Trophoblast cell (in vitro differentiated cells and primary cell): ENCODE measurements at places on chromosomes 7 and 10.

DNA sequence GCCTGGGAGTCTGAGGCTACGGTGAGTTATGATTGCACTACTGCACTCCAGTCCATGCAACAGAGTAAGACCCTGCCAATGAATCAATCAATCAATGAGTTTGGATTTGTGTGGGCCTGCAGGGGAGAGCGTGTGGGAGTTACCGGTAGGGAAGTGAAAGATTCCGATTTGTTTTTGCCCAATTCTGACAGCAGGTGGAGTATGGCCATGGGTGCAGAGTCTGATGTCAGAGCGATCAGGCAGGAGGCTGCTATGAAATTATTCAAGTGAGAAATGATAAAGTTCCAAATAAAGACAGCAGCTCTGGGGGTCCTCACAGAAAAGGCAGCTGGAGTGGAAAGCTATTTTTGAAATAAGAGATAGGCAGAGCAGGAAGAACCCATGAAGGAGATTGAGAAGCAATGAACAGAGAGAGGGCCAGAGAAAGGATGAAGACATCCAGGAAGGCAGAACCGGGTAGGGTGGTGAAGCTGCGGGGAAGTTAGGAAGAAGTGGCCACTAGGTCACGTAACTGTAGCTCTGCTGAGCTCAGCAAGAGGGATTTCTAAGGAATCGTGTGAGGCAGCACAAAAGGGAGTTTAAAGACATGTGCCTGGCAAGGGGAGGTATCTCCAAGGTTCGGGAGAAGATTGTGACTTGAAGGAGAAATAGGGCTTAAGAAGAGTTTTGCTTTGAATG is 93.7 kb upstream of the NMT2 start:
- DNase-seq = no peak

DNA sequence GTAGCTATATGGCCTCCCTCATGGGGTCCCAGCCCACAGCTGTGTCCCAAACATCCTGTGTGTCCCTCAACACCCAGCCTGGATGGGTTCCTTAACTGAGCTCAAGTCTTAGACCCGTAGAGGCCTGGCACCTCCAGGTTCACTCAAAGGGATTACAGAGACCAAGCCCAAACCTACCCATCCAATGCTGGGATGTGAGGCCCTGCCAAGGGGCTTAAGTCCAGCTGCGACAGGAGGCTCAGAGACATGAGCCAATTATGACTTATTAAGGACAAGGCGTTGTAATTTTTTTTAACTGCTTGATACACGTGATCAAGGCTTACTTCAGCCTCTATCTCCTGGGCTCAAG is 105.6 kb upstream of the RET start:
- DNase-seq = no peak

GRCh38 chr10:127694580-127695193 is 42.3 kb upstream of the FOXI2 start:
- DNase-seq = peak; percentile 14

DNA sequence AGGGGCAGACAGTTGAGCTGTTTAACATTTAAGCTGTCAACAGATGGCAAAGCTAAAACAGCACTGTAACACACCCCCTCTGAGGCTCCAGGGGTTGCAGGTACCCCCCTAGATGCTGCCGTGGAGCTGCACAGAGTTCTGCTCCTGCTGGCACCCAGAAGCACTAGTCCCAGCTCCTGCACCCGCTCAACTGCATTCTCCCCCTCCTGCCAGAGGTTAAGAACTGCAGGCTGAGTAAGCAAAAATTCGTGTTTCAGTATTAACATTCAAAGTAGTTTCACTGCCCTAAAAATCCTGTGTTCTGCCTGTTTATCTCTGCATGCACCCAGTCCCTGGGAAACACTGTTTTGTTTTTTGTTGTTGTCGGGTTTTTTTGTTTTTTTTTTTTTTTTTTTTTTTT is 790.8 kb upstream of the KCND2 start:
- DNase-seq = peak; percentile 31

GRCh38 chr10:103800789-103801540 is 54.4 kb downstream of the SH3PXD2A start:
- peak; percentile 52 for DNase-seq

DNA sequence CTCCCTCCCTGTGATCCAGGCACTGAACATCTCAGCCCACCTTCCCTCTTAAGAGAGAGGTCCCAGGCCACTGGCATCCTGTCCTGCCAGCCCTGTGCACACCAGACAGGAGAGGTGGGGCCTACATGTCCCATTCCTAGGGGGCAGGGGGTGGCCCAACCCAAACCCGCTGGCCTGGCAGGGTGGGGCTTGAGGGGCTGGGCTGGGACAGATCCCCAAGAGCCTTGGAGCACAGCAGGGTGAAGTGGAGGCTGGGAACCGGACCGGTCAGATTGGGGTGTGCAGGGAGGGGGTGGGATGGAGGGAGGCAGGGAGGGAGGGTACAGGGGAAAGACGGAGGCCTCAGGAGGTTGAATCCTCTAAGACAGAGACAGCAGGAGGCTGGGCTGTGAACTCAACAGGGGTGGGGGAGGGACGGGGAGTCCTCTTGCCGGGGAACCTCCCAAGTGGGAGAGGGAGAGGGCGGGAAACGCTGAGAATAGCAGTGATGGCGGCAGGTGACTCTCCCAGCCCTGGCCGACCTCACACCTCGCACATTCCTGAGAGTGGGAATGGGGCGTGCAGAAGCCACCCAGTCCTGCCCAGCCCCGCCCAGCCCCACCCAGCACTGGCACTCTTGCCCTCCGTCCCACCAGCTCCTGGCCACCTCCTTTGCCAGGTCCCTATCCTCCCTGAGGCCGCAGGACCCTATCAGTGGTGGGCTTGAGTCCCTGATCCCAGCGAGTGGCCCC is 6.7 kb downstream of the TSC22D4 start:
- DNase-seq = no peak

DNA sequence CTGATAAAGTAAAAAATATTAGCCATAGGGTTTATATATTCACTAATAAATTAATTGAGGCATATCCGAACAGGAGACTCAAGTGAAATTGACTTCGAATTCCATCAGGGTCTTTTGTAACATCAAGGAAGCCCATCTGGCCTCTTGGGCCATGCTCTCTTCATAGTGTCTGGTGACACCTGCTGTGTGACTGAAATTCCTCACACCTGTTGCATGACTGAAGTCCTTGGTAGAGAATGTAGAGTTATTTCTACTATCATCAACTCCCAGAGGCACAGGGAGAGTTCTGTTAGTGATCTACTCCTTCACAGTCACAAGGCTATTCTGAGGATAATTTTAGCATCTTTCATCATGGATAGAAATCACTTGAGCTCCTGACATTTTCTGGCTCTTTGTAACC is 138.3 kb upstream of the LSM8 start:
- no peak for DNase-seq

DNA sequence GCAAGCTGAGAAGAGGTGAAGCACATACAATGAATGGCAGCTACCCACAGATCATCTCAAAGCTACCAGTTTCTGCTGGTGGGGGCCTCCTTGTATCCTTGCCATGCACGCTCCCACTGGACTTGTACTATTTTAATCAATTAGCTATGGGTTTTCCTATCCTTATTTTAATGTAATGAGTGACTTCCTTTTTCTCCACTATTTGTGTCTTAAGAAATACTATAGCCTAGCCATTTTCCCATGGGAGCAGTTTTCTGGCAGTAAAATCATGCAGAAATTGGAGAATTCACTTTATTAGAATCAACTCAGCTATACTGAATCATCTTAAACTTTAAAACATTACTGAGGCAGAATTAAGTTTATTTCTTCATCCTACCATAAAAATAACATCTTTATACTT is 73.5 kb downstream of the CTNNA3 start:
- no peak for DNase-seq

DNA sequence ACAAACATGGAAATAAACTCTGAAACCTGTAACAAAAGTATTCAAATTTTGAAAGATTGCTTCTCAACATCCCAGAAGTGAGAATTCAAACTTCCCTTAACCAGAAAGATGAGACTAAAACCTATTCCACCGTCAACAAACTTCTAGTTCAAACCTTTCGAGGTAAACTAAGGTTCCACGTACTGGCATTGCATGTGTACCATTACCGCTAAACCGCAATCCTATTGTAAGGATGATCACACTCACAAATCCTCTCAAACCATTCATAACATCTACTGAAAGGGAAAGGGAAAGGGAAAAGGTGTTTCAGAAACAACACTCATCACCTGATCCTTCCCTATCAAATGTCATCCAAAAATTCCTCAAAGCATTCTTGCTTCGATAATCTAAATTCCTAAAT is 3.1 kb downstream of the SMURF1 start:
- no peak for DNase-seq

DNA sequence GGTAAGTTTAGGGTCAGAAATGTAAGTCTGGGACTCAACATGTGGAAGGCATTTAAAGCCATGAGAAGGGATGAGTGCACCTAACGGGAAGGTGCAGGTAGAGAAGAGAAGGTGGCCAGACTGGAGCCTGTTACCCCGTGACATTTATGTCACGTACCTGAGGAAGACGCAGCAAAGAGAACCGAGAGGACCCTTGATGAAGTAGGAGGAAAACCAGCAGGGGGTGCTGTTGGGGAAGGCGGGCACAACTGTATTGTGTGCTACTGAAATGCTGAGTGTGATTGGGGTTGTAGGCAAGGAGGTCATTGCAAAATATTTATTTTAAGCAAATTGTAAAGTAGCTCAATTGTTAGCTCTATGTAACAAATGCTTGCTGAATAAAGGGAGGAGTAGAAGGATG is 338.2 kb upstream of the PRKCQ start:
- DNase-seq = peak; percentile 51

- DNase-seq = no peak
These were observed 426.5 kb upstream of the NFE2L3 start for GRCh38 chr7:25725451-25725850.

- DNase-seq = peak; percentile 65
These were observed 167.5 kb downstream of the NRF1 start for GRCh38 chr7:129778770-129779601.

- no peak for DNase-seq
These were observed 23.4 kb upstream of the ABCB4 start for GRCh38 chr7:87498893-87499292.

DNA sequence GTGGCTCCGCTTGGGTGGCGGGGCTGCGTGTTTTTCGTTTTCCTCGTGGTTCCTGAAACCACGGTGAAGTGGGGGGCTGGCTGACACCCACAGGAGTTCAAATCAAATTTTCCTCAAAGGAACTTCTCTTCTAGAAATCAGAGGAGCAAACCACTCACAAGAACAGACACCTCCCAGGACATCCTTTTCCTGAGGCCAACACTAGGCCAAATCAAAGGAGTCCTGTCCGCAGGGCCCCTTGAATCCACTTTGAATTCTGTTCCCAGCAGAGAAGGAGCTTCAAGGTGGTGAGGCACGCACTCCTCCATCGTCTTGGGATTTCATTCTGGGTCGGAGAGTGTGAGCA is 29.9 kb upstream of the ZNF273 start:
- no peak for DNase-seq

- no peak for DNase-seq
These were observed 238.4 kb downstream of the ARHGAP21 start for GRCh38 chr10:24485304-24485703.

- DNase-seq = no peak
These were observed 64.9 kb downstream of the MCU start for GRCh38 chr10:72756674-72757385.

DNA sequence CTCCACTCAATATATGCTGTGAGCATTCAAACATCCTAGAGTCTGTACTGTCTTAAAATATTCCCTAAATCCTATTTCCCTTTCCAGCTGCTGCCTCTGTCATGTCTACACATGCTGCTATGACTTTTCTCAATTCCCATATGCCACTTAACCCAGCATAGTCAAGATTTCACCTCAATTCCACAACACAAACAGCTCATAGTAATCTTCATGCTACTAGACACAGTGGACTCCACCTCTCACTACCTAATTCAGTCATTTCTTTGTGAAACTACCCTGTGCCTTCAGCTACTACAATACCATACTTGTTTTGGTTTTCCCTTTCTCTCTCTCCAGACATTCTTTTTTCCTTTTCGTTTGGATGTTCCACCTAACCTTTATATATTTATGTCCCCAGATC is 45.5 kb downstream of the GSAP start:
- DNase-seq = no peak

DNA sequence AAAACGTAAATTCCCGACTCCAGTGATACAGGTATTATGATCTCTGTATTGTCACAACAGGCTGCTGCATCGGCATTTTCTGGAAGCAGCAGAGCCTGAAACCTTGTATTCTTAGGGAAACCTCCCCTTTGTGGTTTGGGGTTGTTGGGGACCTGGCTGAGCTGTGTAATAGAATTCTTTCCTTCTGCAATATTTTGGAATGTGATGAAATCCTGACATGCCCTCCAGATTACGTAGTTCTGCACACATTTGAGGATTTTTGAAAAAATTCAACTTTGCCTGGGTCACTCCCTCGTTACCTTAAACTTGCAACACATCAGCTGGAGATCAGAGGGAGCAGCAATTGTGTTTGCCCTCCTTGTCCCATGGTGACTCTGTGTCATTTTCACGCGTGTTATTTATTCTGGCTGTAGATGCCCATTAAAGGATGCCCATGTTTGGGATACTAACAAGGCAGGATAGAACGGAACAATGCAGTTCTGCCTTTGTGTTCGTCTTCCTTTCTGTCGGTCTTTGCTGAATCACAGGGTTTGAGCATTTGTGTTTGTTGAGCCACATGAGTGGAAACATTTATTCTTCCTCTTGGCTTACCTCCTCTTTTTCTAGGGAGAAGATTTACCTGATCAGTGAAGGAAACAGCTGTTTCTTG is 181.7 kb downstream of the TCF7L2 start:
- DNase-seq = peak; percentile 96

- no peak for DNase-seq
These were observed 43.9 kb upstream of the SLC29A3 start for GRCh38 chr10:71274901-71275796.

- DNase-seq = no peak
These were observed 23.7 kb upstream of the RASSF4 start for GRCh38 chr10:44935966-44936295.

DNA sequence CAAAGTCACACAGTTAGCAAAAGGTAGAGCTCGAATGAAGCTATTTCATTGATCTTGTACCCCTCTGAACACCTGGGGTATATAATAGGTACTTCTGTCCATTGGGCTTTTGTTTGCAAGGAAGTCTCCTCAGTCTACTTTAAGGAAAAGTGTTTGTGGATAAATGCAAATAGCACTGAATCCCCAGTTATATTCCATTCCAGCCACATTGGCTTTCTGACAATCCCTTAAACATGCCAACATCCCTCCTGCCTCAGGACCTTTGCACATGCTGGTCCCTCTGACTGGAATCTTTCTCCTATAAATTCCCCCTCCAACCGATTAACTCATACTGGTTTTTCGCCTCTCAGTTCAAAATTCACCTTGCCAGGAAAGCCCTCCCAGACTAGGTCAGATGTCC is 17.1 kb downstream of the DUSP5 start:
- DNase-seq = no peak

GRCh38 chr10:96850113-96850512 is 18.0 kb downstream of the LCOR start:
- no peak for DNase-seq

DNA sequence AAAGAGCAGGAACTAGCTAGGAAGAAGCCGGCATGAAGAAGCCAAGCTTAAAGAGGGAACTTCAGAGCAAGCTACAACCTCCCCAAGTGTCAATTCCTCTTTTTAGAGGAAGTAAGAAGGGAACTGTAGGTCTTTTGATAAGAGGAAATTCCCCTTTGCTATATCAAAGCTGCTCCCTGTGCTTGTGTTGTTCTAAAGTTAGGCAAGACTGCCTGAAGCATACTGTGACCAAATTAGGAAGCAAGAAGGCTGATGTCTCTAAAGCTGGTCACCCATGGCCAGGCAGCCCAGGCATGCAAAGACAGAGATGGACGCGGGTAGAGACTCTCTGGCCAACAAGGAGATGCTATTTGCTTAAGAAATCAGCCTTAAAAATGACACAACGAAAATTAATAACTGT is 87.9 kb downstream of the RNF216 start:
- DNase-seq = peak; percentile 97
